ENCODE measurements at places on chromosomes 5 and 9.

GRCh38 chr5:135702191-135702590 is 123.4 kb upstream of the CXCL14 start:
- no peak for DNase-seq

DNA sequence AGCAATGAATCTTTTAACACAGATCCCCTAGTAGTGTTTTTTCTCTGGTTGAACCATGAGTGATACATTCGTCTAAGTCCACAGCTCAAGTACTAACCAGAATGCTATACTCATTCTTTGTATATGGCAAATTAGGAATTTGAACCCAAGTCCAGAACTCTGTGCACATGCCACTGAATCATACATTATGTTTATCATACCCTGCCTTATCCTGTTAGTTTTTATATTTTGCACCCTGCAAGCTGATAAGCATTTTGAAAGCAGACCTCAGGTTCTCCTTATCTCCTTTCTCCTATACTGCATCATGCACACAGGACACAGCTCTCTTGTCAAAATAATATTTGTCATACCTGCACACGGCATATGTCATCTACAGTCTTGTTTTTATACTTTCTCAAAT is 54.6 kb upstream of the ELL2 start:
- DNase-seq = no peak

DNA sequence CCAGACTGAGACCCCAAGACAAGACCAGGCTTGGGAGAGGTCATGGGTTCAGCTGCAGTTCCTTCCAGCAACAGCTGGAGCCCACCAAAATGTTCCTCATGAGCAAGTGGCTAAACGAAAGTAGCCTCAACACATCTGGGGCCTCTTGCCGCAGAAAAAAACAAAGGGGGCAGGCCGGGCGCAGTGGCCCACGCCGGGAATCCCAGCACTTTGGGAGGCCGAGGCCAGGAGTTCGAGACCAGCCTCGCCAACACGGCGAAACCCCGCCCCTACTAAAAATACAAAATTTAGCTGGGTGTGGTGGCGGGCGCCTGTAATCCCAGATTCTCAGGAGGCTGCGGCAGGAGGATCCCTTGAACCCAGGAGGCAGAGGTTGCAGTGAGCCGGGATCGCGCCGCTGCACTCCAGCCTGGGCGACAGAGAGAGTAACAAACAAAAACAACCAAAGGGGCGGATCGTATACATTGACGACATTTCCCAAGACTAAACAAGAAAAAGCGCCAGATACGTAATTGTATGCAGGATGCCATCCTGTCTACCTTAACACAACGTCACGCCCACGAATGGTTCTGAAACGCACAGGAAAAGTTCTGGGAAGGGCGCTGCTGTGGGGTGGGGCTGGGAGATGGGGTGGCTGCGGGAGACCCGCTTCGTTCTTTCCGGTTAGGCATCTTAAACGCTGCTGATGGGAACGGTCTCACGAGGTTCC is 1.7 kb downstream of the INPP5E start:
- peak; percentile 67 for DNase-seq

GRCh38 chr5:140365941-140366340 is 5.9 kb downstream of the SLC4A9 start:
- no peak for DNase-seq

- DNase-seq = no peak
These were observed 39.9 kb downstream of the DDX46 start for GRCh38 chr5:134798468-134798867.

- DNase-seq = peak; percentile 73
These were observed 482 bp downstream of the CD14 start for GRCh38 chr5:140632366-140633020.

DNA sequence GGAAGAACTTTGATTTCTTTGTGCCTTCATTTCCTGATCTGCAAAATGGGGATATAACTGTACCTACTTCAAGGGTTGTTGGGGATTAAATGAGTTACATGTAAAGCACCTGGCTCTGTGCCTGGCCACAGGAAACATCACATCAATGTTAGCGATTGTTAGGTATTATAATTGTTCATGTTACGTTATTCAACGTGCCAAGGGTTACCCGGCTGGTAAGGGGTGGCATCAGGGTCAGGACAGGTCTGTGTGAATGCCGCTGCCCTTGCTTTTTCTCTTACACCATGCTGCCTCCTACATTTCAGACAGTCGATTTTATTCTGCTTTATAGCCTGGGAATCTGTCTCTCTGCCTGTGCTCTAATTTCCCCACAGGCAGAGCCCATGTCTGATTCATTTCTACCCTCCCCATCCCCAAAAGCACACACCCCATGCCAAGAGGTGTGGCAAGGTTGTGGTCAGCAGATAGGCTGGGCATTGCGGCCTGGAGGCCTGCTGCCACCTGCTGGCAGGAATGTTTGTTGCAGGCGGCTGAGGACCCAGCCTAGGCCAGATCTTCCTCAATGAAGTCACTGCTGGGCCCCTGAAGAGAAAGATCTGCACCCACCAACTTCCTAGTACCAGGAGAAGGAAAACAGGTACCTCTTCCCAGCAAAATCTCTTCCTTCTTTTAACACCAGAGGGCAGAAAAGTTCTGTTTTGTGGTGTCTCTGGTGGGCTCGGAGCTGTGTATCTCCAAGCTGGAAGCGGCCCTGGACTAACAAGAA is 5.3 kb downstream of the ANKS6 start:
- peak; percentile 96 for DNase-seq

DNA sequence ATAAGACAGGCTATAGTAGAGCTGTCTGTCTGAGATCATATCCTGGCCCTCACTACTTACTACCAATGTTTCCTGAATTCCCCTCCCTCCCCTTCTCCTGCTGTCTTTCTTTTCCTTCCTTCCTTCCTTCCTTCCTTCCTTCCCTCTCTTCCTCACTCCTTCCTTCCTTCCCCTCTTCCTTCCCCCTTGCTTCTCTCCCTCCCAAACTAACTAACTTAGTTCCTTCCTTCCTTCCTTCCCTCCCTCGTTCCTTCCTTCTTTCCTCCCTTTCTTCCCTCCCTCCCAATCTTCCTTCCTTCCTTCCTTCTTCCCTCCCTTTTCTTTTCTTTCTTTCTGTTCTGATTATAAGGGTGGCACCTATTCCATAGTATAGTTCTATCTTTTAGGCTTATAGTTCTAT is 150.0 kb upstream of the GDNF start:
- DNase-seq = no peak

DNA sequence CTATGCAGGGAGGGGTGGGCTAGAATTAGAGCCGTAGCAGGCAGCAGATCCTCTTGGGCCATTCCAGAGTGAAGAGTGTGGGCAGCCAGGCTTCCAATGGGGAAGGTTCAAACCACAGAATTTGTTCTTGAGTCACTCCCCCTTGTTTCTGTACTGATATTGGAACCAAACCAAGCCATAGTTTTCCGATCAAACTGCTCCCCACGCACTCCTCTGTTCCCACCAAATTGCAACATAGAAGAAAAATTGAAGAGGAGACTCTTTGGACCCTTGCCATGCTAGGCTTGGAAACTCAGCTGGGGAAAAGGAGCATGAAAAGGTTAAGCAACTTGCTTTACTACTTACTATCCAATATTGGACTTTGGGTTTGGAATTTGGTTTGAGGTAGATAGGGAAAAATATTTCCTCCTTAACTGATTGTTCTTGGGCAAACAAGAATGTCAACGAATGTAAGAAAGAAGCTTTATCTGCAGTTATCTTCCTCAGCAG is 165.8 kb upstream of the NR3C1 start:
- DNase-seq = no peak

DNA sequence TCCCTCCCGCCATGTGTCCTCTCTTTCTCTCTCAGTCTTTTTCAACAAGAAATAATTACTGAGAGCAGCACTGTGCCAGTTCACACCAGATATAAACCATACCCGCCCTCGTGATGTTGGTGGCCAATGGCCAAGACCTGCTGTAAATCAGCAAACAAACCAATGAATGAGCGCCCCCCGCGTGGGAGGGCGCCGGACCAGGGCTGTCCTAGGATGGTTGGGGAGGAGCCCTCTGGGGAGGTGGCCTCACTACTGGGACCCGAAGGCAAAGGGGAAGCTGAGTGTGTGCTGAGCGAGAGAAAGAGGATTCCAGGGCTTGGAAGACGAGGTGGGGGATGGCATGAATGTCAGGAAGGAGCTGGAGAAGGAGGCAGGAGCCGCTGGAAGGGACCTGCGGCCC is 51.2 kb upstream of the BARHL1 start:
- DNase-seq = no peak

Data from GM23248 (cell line).